ENCODE measurements at places on chromosomes 7 and 10.

DNA sequence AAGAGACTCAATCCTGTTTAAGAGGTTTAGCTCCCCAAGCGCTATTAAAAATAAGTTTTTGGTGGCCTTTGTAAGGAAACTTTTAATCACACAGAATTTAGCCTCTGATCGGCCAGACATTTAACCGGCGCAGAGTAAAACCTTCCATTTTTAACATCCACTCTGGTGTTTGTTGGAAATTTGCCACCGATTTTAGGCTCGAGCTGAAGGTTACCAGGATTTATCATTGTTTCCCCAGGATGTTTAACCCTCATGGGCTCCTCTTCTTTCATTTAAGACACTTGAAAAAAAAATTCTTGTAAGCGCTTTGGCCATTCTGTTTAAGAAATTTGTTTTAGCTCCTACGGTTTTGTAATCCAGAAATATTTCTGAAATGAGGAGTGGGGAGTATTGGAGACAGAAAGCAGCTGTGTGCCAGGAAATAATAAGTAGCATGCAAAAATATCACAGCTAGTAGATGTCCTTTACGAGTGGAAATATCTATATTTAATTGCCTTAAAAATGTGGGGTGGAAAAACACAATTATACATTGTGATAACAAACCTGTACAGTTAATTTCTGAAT, 3.4 kb downstream of the NEUROD6 start:
- no peak for DNase-seq
- peak overlapping the region; percentile 61 for H3K4me3 ChIP-seq
- no peak overlapping the region for H3K27ac ChIP-seq
- peaks cover 75% of the 10 kb centered on the region for H3K27me3 ChIP-seq

GRCh38 chr10:71285180-71285545, 33.9 kb upstream of the SLC29A3 start:
- DNase-seq = peak; percentile 68
- H3K27ac ChIP-seq = no peak overlapping the region
- H3K27me3 ChIP-seq = peaks cover 2% of the 10 kb centered on the region
- H3K36me3 ChIP-seq = peaks cover 40% of the 10 kb centered on the region
- peaks cover 23% of the 10 kb centered on the region for H3K4me1 ChIP-seq
- no peak overlapping the region for H3K4me3 ChIP-seq

- H3K4me1 ChIP-seq = peaks cover 63% of the 10 kb centered on the region
- H3K4me3 ChIP-seq = no peak overlapping the region
- no peak overlapping the region for H3K27ac ChIP-seq
- no peak for DNase-seq
Measured at GRCh38 chr10:78948621-78949030, 120.1 kb upstream of the ZMIZ1 start.

GRCh38 chr10:111086574-111086973, 9.7 kb downstream of the ADRA2A start:
- H3K4me3 ChIP-seq = no peak overlapping the region
- DNase-seq = no peak
- peaks cover 11% of the 10 kb centered on the region for H3K4me1 ChIP-seq
- peaks cover 33% of the 10 kb centered on the region for H3K27me3 ChIP-seq
- no peaks in the 10 kb centered on the region for H3K36me3 ChIP-seq

GRCh38 chr10:91389636-91390512, 20.3 kb upstream of the HECTD2 start:
- no peaks in the 10 kb centered on the region for H3K36me3 ChIP-seq
- DNase-seq = peak; percentile 14
- H3K4me1 ChIP-seq = peaks cover 5% of the 10 kb centered on the region

Data from nephron progenitor cell (in vitro differentiated cells).